Bone marrow (tissue), 2 donors: ENCODE measurements at places on chromosomes 5 and 9.

GRCh38 chr5:177545487-177546257 is 8.7 kb downstream of the FAM193B start:
- peak; percentile 11 for DNase-seq

GRCh38 chr5:74342948-74343682 is 297.4 kb downstream of the ENC1 start:
- DNase-seq: no peak

DNA sequence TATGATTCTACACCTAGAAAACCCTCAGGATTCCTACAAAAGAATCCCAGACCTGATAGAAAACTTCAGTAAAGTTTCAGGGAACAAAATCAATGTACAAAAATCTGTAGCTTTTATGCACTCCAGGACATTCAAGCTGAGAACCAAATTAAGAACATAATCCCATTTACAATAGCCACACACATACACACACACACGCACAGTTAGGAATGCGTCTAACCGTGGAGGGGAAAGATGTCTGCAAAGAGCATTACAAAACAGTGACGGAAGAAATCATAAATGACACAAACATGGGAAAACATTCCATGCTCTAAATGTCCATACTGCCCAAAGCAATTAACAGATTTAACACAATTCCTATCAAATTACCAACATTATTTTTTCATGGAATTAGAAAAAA is 51.4 kb upstream of the CAST start:
- no peak for DNase-seq

GRCh38 chr5:20570486-20570885 is 582.5 kb upstream of the CDH18 start:
- DNase-seq: no peak

DNA sequence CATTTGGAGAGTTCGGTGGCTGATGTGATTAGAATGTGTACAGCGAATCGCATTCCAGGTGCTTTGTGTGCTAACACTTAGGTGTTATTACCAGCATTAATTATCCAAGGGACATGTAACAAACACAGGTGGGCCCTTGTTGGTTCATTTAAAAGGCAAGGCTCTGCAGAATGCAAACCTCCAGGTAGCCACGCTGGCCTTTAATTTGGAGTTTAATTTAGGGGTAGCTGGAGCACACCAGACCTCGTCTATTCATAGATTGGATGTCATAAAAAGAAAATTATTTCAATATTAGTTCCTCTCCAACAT is 191.1 kb downstream of the MAT2B start:
- no peak for DNase-seq

- no peak for DNase-seq
Observed at GRCh38 chr5:150164211-150164980, 2.2 kb upstream of the CDX1 start.

DNA sequence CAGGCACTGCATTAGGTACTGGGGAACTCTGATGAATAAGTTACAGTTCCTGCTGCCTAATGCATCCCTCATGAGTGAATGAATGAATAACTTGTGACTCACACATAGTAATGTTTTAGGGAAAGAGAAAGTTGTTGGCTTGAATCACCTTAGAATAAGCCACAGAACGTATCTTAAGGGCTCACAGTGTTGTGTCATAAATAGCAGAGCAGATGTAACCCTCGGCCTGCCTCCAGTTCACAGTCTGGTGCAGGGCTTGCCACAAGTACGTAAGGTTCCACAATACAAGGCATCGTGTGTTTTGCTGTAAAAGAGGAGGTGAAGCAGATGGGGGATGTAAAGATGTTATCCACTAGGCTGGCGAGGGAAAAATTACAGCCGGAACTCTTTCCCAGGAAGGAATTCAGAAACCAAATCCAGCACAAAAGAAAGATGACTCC is 218.7 kb downstream of the TRPM3 start:
- DNase-seq: no peak

- DNase-seq: no peak
Observed at GRCh38 chr5:111747337-111747736, 9.7 kb downstream of the NREP start.

- DNase-seq: no peak
Observed at GRCh38 chr5:129441096-129441495, 19.0 kb upstream of the ADAMTS19 start.

- no peak for DNase-seq
Observed at GRCh38 chr5:60382716-60383115, 317.2 kb downstream of the DEPDC1B start.

GRCh38 chr5:61114441-61114840 is 47.8 kb downstream of the SMIM15 start:
- no peak for DNase-seq

DNA sequence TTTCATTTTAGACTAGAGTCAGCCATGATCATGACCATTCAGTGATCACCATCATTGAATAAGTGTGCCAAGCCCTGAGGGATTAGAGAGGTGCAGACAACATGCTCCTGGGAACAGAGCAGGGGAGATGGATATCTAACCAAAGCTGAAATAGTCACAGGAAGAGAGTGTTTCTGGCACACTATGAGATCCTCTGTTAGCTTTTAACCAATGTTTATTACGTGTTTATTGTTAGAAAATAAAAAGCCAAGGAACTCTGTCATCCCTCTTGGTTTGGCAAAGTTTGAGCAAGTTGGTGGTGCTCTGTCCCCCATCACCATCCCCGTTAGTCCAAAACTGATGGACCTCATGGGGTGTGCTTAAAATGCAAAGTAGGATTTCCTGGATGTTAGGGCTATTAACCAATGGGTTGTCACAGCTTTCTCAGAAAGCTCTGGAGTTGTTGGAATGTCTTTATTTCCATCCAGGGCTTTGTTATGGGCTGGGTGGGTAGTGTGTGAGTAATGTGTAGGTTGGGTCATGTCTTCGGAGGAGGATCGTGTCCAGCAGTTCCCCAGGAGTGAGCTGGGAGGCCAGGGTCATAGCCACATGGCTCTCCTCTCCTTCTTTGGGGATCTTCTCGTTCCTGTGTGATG is 34.9 kb downstream of the SLC28A3 start:
- no peak for DNase-seq

DNA sequence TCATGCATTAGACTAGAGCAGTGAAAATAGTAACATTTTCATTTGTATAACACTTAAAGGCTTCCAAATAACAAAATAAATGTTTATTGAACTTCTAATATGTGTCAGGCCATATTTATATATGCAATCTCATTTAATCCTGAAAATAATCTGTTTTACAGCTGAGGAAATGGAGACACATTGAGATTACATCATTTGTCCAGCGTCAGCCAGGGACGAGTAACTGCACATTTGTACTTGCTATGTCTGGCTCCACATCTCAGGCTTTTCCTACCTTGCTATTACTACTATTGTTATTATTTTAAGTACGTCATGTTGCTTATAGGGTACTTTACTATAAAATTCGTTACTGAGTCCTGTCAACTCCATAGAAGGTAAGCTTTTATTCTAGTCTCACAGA is 3.8 kb upstream of the C9 start:
- DNase-seq: no peak

DNA sequence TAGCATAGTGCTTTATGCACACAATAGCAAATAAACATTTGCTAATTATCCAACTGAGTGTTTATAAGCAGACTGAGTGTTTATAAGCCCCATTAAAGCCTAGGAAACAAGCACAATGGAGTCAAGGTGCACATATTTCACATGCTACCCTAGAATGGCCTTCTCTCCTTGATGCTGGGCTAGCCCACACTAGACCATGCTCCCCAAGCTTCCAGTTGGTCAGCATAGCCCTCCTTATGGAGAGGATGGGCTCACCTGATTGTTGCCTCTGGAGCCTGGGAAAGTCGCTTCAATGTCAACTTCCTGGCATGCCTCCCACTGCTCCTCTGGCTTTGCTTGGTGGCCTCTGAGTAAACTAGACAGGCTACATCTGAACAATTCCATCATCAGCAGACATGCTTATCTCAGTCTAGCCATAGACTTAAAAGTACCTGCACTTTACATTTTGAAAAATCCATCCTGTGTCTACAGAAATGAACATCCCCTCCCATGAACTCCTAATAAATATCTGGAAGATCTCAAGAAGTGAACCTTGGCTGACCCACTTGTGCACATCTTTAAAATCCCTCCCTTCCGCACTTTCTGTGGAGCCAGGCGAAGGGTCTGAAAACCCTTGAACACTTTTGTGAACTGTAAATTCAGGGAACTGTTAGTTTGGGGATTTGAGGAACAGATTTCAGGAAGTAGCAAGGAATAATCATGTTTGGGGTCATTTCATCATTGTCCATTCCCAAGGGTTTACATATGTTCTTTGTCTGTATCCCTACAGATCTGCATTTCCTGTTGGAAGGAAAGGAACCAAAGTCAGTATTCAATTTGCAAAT is 486.6 kb downstream of the ARHGEF28 start:
- DNase-seq: no peak
